Parietal lobe (tissue), 2 donors: ENCODE measurements at places on chromosomes 1 and 21. TPM values are rescaled to one million over a fixed set of nuclear protein-coding genes. Genes with fewer than 3 reads are reported as not detected.

Gene VSIG8
- total RNA-seq: 0.31 TPM

Gene MASP2
- total RNA-seq: not detected

Gene WNT4
- total RNA-seq: 4.4 TPM

Gene KCNE1
- 2.2 TPM for total RNA-seq

Gene ALX3
- not detected for total RNA-seq

Gene HSD3B1
- not detected for total RNA-seq

Gene PLEKHN1
- not detected for total RNA-seq

Gene PHTF1
- total RNA-seq: 59.8 TPM

Gene PCP4L1
- total RNA-seq: 1.9 TPM

Gene NES
- total RNA-seq: 29.7 TPM

Gene DAB1
- total RNA-seq: 93.9 TPM

Gene DMAP1
- 50.7 TPM for total RNA-seq

Gene SLC5A9
- total RNA-seq: not detected

Gene RORC
- total RNA-seq: not detected

Gene ADAMTS5
- 5.3 TPM for total RNA-seq

Gene PRDM16
- 20.7 TPM for total RNA-seq

Gene CLCA1
- not detected for total RNA-seq

Gene GJA8
- not detected for total RNA-seq

Gene DHRS3
- 5.9 TPM for total RNA-seq

Gene ANKRD45
- 21.3 TPM for total RNA-seq

Gene INSRR
- 0.31 TPM for total RNA-seq

Gene TAL1
- total RNA-seq: 0.94 TPM

Gene AIM2
- 19.7 TPM for total RNA-seq

Gene SLC25A44
- total RNA-seq: 18.5 TPM

Gene HOOK1
- total RNA-seq: 13.8 TPM

Gene ASAP3
- total RNA-seq: 9.7 TPM

Gene NTMT2
- total RNA-seq: 0.63 TPM

Gene EPHX1
- 9.4 TPM for total RNA-seq

Gene NOC2L
- 52.3 TPM for total RNA-seq

Gene DISC1
- 11.9 TPM for total RNA-seq

Gene USP21
- 22.2 TPM for total RNA-seq

Gene TSHB
- not detected for total RNA-seq

Gene IL12RB2
- 5.6 TPM for total RNA-seq

Gene ELF3
- total RNA-seq: 0.31 TPM

Gene SWT1
- 38.2 TPM for total RNA-seq

Gene RIPPLY3
- total RNA-seq: not detected

Gene CDA
- not detected for total RNA-seq

Gene C1orf94
- 1.3 TPM for total RNA-seq

Gene ARTN
- 0.31 TPM for total RNA-seq

Gene PDC
- total RNA-seq: not detected

Gene HES3
- total RNA-seq: not detected

Gene TM2D1
- total RNA-seq: 86.4 TPM

Gene LCE2A
- not detected for total RNA-seq

Gene ZNF683
- not detected for total RNA-seq
